ENCODE measurements at places on chromosomes 3 and 15.

GRCh38 chr3:138440121-138440521, 5.7 kb downstream of the ESYT3 start:
- no peak for DNase-seq

DNA sequence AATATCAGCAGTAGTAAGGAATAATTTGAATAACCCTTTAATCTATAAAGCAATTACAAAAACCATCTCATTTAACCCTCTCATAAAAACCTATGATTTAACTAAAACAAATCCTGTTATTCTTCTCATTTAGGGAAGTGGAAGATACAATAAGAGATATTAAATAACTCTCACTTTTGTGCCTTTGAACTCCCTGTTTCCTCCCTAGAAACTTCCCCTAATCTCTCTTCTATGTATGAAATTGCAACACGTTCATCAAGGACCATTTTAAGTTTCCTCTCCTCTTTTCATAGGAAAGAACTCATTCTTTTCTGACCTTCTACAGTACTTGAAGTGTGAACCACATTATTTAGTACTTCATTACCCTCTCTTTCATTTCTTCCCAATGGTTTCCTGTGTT, 18.8 kb upstream of the FAM81A start:
- no peak for DNase-seq

DNA sequence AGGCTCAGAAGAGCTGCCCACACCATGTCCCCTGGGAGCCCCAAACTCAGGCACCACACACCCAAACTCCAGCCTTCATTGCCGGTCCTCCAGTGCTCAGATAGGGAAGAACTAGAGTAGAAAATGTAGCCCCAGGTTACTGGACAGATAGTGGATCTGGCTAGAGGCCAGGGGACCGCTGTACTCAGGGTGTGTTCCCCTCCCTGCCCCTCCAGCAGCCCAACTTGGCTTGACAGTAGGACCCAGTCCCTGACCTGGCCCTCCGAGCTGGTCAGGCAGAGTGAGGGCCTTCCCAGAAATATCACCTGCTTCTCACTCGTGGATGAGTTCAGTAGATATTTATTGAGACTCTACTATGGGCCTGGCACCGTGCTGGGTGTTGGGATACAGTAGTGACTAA, 100.0 kb downstream of the CORO2B start:
- no peak for DNase-seq

DNA sequence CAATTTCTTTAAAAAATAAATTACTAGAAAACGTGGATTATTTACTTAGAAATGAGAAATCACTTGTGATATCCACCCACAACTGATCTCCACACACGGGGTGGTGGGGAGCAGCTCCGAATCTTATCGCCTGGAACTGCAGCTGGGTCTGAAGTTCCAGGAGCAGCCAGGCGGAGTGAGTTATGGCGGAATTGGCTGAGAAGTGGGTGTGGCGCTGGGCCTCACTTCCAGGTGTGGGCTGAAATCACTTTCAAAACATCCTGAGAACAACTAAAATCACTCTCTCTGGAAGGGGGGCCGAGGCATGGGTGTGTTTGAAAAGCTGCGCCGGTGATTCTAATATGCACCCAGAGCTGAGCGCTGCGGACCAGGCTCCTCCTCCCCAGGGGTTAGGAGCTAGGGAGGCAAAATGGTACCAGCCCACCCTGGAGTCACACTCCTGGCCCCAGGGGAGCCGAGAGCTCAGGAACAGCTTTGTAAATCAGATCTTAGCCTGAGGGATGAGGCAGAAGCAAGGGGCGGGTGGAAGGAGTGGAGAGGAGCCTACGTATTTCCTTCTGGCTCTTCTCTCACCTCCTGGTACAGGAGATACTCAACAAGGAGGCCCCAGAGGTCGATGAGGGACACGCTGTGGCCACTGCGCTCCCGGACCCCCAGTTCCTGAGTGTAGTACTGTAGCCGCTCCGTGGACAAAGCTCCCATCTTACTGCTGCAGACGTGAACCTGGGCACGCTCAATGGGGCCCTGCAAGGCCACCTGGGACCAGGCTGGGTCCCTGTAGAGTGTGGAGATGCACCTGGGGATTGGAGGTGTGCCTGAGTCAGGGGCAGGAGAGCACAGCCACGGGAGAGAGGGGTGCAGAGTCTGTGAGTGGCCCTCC, 9.6 kb downstream of the PLA2G4F start:
- no peak for DNase-seq

DNA sequence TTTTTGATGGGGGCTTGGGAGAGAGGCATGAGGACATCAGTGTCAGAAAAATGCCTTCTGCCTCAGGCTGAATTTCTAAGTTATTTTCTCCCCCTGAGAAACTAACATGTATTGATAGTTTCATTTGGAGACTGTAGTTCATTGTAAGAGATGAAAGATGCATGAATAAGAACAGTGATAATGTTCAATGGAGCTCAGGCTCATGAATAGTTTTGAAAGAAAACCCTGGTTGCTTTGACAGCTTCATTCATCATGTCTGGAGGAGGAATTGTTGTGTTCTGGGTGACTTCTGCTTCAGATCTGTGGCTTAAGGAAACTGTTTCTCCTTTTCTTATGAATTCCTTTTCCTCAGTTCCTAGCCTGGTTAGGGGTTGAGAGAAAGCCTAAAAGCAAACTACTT, 204.0 kb upstream of the LRRC3B start:
- no peak for DNase-seq

GRCh38 chr3:122406198-122406597, 9.7 kb downstream of the WDR5B start:
- DNase-seq: no peak

DNA sequence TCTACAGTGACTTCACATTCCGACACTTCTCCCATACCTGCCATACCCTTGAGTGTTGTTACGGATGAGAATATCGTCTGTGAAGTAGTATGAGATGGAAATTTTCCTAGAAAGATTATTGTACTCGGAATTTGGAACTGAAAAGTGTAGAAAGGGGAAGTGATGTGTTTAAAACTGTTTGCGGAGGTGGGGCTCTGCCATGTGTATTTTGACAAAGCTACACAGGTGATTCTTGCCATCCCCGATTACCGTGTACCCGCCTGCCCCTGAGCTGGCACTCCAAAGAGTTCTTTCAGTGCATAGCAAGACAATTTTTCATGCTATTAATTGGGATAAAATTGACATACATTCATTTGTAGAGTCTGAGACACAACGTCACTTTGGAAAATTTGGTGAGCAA, 81.7 kb downstream of the OPA1 start:
- DNase-seq: no peak

All from activated naive CD4-positive, alpha-beta T cell treated with anti-CD3 and anti-CD28 coated beads, Interleukin-2, amount 50 U/mL, for 72 hours (primary cell).